ENCODE measurements at places on chromosomes 4 and X. TPM values are rescaled to one million over a fixed set of nuclear protein-coding genes. Genes with fewer than 3 reads are reported as not detected.

The AREG gene
- total RNA-seq = 22.0 TPM

The CPE gene
- total RNA-seq = 135 TPM

The ARFIP1 gene
- 28.6 TPM for total RNA-seq

The SCLT1 gene
- total RNA-seq = 14.7 TPM

The PCDH10 gene
- 1.2 TPM for total RNA-seq

The MGARP gene
- 0.46 TPM for total RNA-seq

The MTMR8 gene
- total RNA-seq = 4.8 TPM

The CYLC1 gene
- not detected for total RNA-seq

The DCLK2 gene
- 3.6 TPM for total RNA-seq

The RNF175 gene
- 1.8 TPM for total RNA-seq

The CFI gene
- 150 TPM for total RNA-seq

The PAGE2B gene
- total RNA-seq = not detected

The PPP2R2C gene
- total RNA-seq = 0.57 TPM

The NSG1 gene
- total RNA-seq = 22.4 TPM

The CCNQ gene
- 20.2 TPM for total RNA-seq

The CNGA1 gene
- total RNA-seq = 0.06 TPM

The TEX13D gene
- total RNA-seq = not detected

The SMC1A gene
- 56.2 TPM for total RNA-seq

The MAMLD1 gene
- total RNA-seq = 2.8 TPM

The RAI2 gene
- 13.5 TPM for total RNA-seq

The SNCA gene
- total RNA-seq = 12.1 TPM

The CFP gene
- total RNA-seq = 11.3 TPM

The TMPRSS11D gene
- total RNA-seq = not detected

The TEX11 gene
- not detected for total RNA-seq

The XAGE1B gene
- total RNA-seq = 1.5 TPM

The PARM1 gene
- total RNA-seq = 101 TPM

The MAGEB17 gene
- total RNA-seq = not detected

The GPAT3 gene
- total RNA-seq = 8.6 TPM

The CDS1 gene
- 21.2 TPM for total RNA-seq

The PDZD4 gene
- 3.6 TPM for total RNA-seq

The HSD17B11 gene
- 57.8 TPM for total RNA-seq

The TKTL1 gene
- 1.5 TPM for total RNA-seq
